Fibroblast of skin of left biceps (primary cell): ENCODE measurements at places on chromosomes 4 and X.

GRCh38 chr4:76803522-76803921, 94.4 kb downstream of the SOWAHB start:
- DNase-seq: peak; percentile 36

GRCh38 chr4:36990128-36990872, 254.2 kb upstream of the NWD2 start:
- no peak for DNase-seq

DNA sequence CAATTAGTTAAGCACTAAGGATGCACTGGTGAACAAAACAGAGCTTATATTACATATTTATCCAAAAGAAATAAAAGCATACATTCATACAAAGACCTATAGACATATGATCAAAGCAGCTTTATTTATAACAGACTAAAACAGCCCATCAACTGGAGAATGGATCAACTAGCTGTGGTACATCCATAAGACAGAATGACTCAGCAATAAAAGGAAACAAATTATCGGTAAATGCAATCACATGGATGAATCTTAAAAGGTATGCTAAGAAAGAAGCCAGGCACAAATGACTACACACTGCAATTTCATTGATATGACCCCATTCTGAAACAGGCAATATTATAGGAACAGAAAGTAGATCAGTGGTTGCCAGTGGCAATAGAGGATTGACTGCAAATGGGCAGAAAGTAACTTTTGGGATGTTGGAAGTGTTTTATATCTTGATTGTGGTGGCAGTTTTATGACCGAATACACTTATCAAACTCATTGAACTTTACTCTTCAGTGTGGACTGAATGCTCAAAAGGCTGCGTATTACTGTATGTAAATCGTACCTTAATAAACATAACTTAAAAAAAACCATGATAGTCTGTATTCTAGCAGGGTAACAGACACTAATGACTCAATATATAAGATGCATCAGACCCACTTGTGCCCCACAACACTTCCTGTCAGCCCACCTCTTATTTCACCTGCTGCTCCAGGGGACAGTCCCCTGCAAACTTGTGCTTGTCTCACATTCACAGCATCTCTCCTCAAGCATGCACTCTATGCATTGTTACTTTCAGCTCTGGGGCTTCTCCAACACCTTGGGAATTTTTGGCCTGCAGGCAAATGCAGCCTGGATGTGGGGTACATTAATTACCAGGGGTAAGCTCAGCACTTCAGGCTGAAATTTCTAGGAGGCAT, 59.1 kb downstream of the MID1IP1 start:
- no peak for DNase-seq

GRCh38 chr4:20391198-20391597, 139.5 kb downstream of the SLIT2 start:
- DNase-seq: peak; percentile 57

DNA sequence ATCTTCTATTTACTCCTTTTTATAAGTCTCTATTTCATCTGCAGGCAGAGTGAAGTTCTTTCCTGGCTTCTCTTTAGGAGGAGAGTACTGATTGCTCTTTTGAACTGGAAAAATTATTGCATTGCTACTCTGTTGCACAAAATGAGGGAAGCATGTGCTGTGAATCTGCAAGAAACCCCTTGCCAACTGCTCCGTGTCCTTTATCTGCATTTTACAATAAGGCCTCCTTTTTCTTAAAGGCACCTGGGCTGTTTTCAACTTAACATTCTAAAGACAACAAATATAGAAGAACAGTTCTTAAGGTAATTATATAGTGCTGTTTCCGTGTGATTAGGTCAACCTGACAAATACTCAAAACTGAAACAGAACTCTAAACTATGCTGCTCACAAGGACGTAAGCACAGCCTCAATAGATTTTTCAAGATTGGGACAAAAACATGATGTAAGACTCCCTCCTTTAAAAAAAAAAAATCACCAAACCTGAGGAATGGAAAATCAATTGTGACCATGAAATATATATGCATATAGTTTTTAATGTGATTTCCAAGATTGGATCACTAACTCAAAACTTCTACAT, 716.6 kb upstream of the INTU start:
- DNase-seq: peak; percentile 19

DNA sequence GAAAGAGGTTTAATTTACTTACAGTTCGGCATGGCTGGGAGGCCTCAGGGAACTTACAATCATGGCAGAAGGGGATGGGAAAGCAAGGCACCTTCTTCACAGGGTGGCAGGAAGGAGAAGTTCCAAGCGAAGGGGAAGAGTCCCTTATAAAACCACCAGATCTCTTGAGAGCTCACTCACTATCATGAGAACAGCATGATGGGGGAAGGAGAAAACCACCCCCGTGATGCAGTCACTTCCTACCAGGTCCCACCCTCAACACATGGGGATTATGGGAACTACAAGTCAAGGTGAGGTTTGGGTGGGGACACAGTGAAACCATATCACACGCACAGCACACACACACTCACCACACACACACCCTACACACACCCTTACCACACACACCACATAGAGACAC, 104.3 kb downstream of the DCTD start:
- no peak for DNase-seq

DNA sequence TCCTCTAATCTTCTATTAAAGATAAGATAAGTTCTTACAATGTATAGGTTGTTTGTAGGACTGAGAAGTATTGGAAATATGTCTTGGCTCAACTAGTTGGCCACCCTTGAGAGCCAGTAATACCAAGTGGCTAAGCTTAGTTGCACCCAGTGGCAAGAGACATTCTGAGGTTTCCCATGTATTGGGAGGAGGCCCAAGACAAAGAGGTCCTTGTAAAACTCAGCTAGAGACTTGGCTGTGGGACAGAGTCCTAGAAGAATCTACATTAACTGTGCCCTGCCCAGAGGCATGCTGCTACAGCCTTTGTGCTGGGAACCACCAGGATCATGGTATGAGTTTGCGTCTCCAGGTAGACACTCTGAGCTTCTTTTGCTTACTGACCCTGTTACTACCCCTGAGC, 41.9 kb upstream of the SLC4A4 start:
- DNase-seq: no peak

DNA sequence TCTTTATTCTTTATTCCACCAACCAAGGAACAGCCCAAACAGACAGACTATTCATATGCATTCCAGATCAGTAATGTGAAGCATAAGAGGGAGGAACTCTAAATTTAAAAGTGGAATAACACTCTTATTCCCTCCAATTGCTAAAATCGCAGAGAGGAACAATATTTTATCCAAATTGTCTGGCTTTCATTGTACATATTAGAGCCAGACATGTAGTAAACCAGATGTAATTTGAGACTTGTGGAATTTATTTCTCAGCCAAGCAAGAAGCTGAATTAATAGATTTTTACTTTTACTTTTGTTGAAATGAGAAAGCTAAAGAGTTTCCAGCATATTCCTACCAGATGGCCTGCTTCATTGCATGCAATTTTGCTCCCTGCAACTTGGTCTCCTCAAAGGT, 674.6 kb upstream of the SLIT2 start:
- peak; percentile 63 for DNase-seq

- no peak for DNase-seq
Measured at GRCh38 chr4:77493120-77493752, 112.4 kb upstream of the CXCL13 start.

DNA sequence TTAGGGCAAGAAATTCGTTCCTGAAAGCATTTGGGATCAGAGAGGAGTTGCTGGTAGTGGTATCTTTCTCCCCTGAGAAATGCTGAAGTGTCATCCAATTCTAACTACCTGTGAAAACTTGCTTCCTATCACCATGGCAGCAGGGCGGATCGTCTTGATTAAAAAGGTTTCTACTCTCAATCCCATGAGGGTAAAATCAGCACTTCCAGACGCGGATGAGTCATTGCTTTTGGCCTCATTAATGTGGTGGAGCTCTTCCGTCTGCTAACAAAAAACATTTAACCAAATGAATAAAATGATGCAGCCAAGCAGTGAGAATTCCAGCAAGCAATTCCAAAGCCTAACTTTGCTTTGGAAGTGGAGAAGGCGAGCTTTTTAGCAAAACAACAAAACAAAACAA, 325.6 kb downstream of the CAMK2D start:
- DNase-seq: peak; percentile 85

DNA sequence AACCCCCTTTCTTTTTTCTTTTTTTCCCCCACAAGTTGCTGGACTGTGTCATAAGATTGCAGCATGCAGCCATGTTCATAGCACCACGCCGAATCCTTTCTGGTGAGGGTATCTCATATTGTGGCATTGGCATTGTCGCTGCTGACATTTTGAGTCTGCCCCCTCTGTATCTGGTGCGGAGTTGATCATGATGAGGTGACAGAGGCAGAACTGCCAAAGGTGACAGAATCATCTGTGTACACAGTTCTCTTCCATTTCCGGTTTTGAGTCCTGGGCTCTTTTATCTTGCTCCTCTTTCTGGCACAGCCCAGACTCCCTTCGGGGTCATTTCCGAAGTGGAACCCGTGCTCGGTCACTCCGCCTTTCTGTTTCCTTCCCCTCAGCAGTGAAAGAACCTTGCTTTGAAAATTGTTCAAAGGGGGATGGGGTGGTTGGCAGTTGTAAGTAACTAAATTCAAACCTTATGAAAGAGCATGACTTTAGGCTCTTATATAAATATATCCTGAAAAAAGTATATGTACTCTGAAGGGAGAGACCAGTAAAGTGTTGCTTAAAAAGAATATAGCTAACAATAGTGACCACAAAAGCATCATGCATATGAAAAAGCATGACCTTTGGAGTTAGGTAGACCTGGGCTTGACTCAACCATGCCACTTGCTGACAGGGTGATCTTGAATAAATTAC, 55.0 kb upstream of the BMP2K start:
- no peak for DNase-seq

DNA sequence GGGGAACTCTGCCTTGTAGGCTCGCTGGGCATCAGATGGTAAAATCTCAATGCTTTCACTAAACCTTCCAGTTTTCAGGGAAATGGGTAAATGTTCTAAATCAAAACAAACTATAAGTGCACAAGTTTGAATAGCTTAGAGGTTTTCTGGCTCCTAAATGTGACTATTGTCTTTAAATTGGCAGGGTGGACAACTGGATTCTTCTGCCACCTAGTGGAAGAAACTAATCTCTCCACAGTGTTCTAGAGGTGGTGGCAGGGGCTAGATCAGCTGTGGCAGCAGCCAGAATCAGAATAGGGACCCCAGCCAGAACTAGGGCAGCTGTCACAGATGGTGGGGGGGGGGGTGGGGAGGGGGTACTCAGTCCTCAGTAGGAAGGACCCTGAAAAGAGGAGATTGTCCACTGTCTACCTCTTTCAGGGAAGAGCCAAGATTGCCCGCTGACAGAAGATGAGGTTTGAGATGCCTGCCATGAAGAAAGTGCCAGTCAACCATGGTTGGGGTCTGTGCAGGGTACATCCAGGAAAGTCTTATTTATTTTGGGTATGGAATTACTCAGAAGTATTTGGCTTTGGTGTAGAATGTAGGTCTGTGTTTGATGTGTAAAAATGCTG, 201.4 kb downstream of the CCNG2 start:
- DNase-seq: peak; percentile 3

- peak; percentile 18 for DNase-seq
Measured at GRCh38 chr4:112704991-112705845, 68.3 kb downstream of the LARP7 start.
